ENCODE measurements at places on chromosomes 6 and 20.

DNA sequence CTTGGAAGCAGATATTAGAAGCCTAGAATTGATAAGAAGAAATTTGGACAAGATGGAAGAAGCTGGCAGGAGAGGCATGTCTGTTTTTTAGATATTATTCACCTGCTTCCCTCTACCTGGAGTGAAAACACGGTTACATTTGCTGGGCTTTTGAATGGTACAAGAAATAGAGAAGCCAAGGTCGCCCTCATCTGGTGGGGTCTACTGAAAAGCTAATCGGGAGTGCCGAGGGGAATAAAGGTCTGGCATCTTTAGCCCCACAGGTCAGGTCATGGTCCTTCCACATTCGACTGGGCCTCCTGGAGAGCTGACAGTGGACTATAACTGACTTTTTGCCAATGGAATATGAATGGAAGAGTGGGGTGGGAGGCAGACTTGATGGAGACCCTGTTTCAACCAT is 4.6 kb upstream of the C2 start:
- no peak for DNase-seq

DNA sequence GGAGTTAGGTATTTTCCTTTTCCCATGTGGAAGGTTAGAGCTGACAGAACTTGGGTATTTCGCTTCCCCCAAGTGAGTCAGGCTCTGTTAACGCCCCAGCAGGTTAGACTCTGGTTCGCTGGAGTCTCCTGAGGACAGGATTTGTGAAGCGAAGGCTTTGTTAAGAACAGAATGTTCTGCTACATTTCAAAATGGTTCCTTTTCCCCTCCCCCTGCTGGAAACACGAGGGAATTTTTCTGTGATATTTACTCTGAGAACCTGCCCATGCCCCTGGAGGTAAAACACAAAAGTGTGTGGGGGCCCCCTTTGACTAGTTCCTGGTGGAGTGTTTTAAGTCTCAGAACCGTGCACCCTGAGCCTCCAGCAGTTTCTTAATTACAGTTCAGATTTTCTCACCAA is 731.4 kb upstream of the CITED2 start:
- DNase-seq = no peak

DNA sequence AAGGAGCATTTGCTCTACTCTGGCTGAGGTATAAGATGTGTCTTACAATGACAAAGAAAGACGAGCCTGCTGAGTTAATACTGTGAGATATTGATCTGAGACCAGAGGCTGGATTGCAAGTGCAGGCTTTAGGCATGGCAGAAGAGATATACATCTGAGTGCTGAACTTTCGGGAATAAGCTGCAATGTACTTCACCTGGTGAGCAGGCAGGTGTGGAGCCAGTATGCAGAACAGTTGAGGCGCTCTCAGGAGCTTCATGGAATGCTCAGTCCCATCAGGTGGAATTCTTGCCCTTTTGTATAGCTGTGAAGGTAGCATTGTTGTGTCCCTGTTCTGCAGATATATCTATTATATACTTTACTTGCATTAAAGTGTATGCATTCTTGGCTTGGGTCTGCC is 179.3 kb upstream of the RIMS1 start:
- no peak for DNase-seq

GRCh38 chr6:119116712-119117281 is 38.3 kb upstream of the FAM184A start:
- no peak for DNase-seq

- no peak for DNase-seq
Observed at GRCh38 chr20:63509088-63509564, 10.2 kb upstream of the EEF1A2 start.

GRCh38 chr6:54813892-54814291 is 32.7 kb upstream of the FAM83B start:
- DNase-seq = no peak

DNA sequence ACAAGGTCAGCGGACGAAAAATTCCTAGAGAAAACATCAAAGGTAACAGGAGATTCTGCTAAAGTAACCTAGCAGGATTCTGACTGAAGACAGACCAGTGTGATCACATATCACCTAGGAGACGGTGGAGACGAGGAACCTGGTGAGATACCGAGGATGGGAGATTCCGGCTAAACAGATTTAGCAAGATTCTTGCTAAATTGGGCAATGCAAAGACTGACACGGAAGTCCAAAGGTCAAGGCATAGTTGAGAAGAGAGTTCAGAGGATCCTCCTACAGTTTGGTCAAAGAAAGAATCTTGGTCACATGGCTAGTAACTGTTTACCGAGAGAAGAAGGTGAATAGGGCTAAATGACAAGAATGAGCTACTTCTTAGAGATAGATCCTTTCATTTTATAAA is 61.1 kb downstream of the TMEM170B start:
- no peak for DNase-seq

- DNase-seq = no peak
Observed at GRCh38 chr20:42714298-42715141, 475.2 kb downstream of the PTPRT start.

DNA sequence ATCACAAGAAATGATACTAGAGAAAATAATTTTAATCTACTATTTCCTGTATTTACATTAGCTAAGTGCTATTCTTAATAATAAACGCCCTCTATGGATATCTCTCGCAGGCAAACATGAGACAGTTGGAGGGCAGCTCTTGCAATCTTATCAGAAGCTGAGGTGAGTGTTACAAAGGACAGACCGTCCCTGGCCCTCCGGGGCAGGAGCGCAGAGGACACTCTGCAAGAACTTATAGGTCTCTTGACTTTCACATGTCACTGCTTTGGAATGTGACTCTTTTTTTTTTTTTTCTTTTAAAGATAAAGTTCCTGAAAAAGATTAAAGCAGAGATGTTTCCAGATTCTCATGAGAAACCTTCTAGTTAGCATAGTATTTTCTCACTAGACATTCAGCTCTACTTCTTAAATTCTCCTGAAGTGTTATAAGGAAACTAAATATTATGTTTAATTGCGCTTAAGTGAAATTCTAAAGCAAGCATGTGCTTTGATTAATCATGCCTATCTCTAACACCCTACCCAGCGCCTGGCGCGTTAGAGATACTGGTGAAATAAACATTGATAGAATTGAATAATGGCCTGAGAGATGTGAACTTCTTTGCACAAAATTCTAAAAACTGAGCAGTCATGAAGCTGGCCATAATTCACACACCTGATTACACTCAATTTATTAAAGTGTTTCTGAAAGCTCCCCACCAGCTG is 57.4 kb downstream of the SYTL3 start:
- DNase-seq = no peak

GRCh38 chr6:170449835-170450753 is 103.0 kb downstream of the PSMB1 start:
- DNase-seq = no peak

DNA sequence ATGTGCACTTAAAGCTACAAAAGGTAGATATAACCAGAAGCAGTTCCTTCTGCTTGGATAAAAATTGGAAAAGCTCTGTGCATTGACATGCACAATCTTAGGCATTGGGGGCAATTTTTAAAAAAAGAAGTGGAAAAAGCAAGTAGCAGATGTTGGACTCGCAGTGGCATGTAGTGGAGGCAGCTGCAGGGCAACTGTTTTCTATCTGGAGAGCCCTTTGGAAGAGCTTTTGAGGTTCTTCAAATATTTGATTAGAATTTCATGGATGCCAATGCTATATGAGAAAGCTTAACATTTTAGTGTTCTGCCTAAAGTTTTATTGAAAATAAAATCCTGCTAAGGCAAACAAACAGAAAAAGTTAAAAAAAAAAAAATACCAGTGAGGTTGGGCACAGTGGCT is 388.3 kb upstream of the RNF217 start:
- no peak for DNase-seq

DNA sequence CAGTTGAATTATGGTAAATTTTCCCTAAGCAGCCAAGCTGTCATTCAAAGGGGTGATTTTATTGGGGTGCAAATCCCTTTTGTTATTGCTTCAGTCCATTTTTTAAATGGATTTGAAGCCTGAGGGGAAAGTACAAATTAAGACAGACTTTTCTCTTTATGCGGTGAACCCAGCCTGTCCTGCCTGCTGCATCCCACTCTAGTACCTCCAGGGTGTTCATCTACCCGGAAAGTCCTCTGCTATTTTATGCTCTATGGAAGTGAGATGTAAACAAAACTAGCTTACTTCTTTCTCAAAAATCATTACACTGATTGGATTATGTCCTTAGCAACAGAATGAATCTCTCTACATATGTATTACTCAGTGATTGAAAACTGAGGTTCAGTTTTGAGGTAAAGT is 1088.9 kb upstream of the CITED2 start:
- no peak for DNase-seq

DNA sequence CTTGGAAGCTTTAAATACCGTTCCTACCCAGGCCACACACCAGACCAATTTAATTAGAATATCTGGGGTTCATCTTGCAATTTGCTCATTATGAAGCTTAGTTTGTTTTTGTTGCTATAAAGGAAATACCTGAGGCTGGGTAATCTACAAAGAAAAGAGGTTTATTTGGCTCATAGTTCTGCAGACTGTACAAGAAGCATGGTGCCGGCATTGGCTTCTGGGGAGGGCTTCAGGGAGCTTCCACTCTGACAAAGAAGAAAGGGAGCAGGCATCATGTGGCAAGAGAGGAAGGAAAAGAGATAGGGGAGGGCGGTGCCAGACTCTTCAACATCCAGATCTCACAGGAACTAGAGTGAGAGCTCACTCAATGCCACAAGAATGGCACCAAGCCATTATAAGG is 73.6 kb downstream of the RNF182 start:
- DNase-seq = no peak

DNA sequence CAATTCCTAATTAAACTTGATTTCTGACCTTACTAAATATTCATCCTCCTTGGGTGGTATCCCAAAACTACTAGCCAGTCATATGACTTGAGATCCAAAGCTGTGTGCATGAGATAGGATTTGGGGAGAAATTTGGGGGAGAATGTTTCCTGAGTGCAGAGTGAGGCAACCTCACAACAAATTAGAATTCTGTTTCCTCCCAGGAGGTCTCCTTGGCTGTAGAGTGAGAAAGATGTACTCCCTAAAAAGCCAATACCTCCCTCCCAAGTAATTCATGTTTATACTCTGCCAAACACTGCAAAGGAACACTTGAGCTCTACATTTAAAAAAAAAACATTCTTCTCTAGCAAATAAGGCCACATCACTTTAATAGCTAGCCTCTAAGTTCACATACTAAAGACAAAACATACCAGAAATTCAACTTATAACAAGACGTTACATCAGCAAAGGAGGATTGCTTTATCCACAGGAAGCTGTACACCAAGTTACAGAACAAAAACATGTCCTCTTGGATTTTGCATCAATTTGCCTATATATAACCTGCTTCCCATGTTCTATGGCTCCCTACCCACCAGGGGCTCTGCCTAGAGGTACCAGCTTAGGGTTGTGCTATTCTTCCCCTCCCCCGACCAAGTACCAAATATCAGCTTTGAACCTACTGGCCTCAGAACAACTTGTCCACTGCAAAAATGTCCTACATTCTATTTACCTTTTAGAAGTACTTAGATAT is 15.4 kb upstream of the TMEM30A start:
- DNase-seq = no peak

DNA sequence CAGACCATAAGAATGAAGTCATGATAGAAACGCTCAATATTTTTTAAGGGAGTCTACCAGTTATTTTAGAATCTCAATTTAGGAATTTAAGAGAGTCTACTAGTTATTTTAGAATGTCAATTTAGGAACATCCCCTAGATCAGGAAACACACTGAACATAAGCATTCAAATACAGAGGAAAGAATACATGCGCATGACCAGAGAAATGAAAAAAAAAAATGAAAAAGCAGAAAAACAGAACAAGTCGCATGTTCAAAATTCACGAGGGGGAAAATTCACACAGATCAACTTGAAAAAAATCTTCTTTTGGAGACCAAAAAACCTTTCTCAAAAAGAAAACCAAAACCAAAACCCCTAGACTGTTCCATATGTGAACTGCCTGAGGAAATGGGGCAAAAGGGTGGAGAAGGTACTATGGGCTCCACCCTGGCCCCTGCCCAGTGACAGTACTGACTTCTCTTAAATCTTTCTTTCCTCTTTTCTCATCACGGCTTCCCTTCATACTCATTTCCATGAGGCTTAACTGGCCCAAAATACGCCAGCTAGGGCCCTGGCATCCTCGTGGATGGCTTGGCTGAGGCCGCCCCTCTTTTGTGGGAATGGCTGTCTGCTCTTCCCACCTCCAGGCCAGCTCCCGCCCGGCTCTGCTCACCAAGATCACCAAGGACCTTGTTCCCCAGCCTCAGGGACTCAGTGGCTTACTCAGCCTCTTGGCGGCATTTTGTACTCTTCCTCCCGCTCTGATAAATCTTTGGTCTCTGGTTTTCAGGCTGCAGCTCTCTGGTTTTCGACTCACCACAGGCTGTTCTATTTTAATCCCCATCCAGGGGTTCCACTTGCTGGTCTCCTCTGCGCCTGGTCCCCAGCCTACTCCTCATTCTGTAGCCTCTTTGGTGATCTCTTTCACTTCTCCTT is 11.2 kb downstream of the ZBTB2 start:
- DNase-seq = no peak

GRCh38 chr6:37145443-37145842 is 24.5 kb upstream of the PIM1 start:
- DNase-seq = no peak

DNA sequence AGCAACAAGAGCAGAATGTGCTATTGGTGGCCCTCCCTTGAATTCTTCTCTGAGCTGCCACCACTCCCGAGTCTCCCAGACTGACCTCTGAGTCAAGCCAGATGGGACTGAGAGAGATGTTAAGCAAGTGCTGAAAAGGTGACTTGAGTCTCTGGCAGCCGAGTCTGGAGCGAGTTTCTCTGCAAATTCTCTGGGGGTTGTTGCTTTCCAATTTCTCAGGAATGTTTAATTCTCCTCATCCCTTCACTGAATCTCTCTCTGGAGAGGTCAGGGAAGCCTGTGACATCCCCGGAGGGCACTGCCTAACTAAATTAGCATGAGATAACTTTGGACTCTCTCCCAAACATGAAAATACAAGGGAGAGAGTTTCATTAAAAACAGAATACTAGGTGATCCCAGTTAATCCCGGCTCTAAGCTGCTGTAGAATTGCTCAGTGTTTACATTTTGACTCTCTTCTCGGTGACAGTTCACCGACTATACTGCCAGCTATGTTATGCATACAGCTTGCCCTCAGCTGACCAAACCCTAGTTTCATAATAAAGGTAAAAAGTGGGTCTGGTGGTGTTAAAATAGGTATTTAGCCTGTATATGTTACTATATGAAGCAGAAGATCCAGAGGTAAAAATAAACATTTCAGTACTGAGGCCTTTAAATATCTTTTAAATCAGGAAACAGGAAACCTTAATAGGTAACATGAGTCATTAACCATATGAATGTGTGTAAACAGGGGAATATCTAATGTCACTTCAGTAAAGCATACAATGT is 157.9 kb downstream of the FOXC1 start:
- no peak for DNase-seq

DNA sequence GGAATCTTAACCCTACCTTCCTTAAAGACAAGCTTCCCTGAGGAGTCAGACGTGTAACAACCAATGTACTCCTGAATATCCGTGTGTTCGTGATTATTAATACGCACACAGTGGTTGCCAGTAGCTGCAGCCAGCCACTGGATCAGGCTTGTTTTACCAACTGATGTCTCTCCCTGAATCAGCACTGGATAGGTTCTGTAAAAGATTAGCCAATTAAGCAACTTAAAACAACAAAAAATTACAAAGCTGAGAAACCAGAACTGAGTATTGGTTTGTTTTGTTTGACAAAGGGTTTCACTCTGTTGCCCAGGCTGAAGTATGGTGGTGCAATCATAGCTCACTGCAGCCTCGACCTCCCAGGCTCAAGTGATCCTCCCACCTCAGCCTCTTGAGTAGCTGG is 69.3 kb downstream of the MDN1 start:
- DNase-seq = no peak
